ENCODE measurements at places on chromosomes 12 and 14. TPM values are rescaled to one million over a fixed set of nuclear protein-coding genes. Genes with fewer than 3 reads are reported as not detected.

DNA sequence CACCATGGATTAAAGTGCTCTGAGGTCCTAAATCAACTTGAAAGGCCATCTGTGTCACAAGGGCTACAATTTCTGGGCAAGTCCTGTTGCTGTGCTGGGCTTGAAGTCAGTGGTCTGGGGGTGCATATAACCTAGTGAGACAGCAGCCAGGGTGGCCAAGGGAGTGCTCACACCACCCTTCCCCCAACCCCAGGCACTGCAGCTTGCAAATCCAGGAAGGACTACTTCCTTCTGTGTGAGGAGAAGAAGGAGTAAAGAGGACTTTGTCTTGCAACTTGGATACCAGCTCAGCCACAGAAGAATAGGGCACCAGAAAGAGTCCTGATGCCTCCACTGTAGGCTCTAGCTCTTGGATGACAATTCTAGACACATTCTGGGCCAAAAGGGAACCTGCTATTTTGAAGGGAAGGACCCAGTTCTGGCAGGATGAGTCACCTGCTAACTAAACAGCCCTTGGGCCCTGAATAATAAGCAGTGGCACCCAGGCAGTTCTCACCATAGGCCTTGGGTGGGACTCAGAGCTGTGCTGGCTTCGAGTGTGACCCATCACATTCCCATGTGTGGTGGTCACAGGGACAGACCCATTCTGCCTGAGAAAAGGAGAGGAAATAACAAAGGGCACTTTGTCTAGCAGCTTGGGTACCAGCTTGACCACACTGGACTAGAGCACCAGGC, 32.6 kb upstream of the DHRS7 start:
- no peak for DNase-seq

- DNase-seq = peak; percentile 43
These were observed 73.8 kb downstream of the SUSD6 start for GRCh38 chr14:69685218-69685616.

DNA sequence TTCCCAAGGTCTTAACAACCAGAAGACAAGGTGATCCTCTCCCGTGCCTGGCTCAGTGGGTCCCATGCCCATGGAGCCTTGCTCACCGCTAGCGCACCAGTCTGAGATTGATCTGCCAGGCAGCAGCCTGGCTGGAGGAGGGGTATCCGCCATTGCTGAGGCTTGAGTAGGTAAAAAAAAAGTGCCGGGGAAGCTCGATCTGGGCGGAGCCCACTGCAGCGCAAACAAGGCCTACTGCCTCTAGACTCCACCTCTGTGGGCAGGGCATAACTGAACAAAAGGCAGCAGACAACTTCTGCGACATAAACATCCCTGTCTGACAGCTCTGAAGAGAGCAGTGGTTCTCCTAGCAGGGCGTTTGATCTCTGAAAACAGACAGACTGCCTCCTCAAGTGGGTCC, 104.0 kb downstream of the C14orf39 start:
- no peak for DNase-seq

GRCh38 chr14:28138341-28138740, 628.2 kb upstream of the FOXG1 start:
- no peak for DNase-seq

GRCh38 chr12:74896186-74896585, 313.5 kb downstream of the KCNC2 start:
- no peak for DNase-seq

DNA sequence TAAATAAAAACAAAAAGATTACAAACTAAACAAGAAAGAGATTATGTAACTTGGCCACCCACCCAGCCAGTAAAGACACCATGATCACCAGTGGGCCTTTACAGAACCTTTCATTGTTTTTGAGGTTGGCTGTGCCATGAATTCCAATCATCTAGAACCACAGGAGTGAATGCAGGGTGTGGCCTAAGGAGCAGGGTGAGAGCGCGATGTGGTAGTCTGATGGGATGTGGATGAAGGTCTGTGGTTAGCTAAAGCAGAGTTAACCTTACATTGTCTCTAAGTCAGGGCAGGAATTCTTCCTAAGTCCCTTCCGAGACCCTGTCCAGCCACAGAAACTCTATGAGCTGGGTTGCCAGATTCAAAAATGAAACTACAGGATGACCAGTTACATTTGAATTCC, 54.0 kb upstream of the CDKN3 start:
- DNase-seq = no peak

DNA sequence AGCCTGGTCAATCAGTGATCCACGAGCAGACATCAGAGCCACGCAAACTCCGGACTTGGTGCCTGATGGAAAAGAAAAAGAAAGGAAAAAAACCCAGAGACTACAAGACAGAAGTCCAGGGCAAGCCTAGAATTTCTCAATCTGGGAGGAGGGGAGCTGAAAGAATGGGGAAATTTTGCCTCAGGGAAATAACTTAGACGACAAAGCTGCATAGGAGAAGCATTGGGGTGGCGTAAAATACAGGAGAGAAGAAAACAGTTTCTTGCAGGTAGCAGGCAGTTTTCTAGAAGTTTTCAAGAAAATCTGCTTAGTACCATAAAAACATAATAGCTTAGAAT, 2.6 kb upstream of the SLC11A2 start:
- peak; percentile 45 for DNase-seq

DNA sequence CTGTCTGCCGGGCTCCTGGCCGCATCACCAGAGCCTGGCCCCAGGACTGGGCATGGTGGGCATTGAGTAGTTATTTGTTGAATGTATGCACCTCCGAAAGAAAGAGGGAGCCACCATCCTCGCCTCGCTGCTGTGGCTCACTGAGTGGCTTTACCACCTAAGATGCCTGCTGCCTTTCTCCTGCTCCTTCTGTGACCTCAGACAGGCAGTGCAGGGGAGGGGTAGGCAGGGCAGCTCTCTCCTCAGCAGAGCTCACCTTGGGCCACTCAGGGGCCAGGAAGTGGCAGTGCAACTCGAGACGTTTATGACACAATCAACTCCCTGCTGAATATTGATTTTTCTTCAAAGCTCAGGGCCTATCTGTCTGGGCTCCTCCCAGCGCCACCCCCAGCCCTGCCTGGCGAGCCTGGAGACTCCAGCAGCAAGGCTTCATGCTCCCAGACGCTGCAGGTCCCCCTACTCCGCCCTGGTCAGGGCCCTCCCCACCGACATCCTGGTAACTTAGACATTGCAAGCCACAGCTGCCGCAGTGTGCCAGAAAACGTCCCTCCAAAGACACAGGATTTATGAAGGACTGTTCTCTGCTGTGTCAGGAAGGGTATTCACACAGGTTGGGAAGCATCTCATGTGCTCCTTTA, 84.3 kb upstream of the DIO3 start:
- DNase-seq = no peak

DNA sequence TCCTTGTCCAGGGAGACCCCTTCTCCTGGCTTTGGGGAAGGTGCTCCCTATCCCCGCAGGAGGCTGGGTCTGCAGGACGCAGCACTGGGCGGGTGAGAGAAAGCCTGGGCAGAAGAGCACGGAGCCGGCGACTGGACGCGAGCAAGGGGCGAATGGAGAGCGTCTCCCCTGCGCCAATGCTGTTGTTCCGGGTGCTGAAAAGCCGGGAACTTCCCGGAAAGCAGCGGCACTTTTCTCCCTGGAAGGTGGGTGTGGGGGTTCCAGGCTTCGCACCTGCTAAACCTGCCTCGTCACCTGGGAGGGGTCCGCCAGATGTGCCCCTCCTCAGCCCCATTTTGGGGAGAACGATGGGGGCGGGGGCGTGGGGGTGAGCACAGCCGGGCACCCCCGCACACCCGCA, 417.1 kb upstream of the TMTC1 start:
- DNase-seq = peak; percentile 7

- DNase-seq = peak; percentile 31
These were observed 32.1 kb downstream of the DMAC2L start for GRCh38 chr14:50344116-50344775.

DNA sequence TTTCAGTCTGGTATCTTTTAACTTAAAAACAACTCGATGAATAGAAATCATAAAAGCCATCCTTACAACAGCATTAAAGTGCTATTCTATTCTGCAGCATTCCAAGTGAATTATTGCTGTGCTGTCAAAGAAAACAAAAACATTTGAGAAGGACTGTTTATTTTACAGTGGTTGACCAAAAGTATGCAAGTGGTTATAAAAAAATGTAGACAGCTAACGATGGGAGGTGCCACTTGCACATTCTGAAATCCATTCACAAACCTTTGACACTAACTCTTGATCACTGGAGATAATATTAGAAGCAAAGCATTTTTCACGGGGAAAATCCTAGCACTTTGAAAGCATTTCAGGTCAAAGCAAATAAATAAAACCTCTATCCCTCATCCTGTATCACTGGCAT, 55.6 kb downstream of the HMGA2 start:
- DNase-seq = peak; percentile 86

GRCh38 chr12:22266101-22266500, 68.4 kb downstream of the ST8SIA1 start:
- DNase-seq = no peak

DNA sequence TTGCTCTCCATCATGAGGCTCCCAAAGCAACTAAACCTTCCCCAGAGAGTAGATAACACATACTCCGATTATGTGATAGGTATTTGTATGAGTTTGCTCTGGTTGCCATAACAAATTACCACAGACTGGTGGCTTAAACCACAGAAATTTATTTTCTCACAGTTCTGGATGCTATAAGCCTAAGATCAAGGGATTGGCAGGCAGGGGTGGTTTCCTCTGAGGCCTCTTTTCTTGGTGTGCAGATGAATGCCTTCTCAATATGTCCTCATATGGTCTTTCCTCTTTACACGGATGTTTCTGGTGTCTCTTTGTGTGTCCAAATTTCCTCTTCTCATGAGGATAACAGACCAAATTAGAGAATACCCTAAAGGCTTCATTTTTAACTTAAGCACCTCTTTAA, 285.8 kb upstream of the GRIP1 start:
- DNase-seq = peak; percentile 6

GRCh38 chr12:105091476-105092206, 7.4 kb upstream of the ALDH1L2 start:
- DNase-seq = no peak

GRCh38 chr12:46087916-46088439, 97.6 kb upstream of the SCAF11 start:
- DNase-seq = peak; percentile 10

- no peak for DNase-seq
These were observed 86.6 kb downstream of the PPP1R12A start for GRCh38 chr12:79848339-79848738.

DNA sequence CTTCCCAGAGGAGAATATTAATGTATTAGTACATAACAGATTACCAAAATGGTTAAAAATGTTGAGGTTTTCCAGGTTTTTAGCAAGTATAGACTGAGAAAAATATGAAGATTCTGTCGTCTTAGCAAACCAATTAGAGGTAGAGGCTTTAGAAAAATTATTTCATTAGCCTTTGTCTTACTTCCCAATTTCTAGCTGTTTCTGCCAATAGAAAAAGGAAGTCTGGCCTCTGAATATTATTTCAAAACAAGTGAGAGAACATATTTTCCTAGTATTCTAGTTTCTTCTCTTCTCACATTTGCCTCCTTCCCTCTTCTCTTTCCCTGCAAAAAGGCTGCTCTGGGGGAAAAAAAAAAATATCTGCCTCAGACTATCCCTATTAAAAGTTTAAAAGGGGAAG, 16.4 kb downstream of the IPO8 start:
- no peak for DNase-seq

- DNase-seq = no peak
These were observed 387.8 kb downstream of the SOX5 start for GRCh38 chr12:23561364-23562345.

DNA sequence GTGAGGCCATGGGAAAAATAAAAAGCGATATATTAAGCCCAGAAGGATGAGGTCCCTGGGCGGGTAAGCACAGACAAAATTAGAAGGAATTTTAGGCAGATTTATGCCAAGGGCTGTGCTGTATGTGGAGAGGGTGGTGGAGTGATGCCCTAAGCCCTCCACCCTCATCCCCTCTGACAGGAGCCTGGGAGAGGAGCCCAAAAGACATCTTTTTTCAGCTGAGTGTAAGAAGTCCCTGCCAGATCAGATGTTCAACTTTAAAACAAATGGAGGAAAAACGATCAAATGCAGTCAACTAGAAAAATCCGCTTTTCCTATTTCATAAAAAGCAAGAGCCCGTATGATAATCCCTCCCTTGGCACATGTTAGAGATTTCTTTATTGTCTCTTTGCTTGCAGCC, 47.7 kb upstream of the NRXN3 start:
- DNase-seq = no peak

DNA sequence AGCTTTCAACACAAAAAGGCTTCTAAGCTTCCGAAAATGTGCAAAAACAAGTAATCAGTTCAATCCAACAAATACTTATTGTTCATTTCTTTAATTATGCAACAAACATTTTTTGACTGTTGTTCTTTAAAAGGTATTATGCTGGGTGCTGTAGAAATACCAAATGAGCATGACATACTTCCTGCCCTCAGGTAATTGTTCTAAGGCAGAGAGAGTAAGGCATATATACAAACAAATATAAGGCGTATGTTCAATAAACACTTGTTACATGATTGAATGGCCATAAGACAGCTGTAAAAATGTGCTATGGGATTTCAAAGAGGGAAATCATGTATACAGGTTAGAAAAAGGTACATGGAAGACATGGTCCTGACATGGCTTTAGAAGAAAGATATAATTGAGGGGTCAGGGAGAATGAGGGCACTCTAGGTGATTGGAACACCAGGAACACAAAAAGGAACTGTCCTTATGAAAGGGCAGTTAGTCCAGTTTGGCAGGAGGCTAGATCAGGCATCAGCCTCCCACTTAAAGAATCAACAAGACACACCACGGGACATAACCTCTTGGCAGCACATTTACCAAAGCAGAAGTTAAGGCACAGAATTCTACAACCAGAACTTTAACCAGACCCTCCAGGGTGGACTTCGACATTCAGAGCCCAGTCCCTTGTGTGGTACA, 135.8 kb upstream of the SCAF11 start:
- DNase-seq = no peak

Gene SPRYD4
- 1.8 TPM for total RNA-seq

Gene BICDL1
- total RNA-seq = not detected

Gene NFE2
- not detected for total RNA-seq

Gene TCL1A
- not detected for total RNA-seq

Gene GPRC5A
- 37.8 TPM for total RNA-seq

Gene MANSC4
- total RNA-seq = not detected

Gene TOMM20L
- not detected for total RNA-seq

All from GM23248 (cell line).